ENCODE measurements at places on chromosomes 4 and X.

DNA sequence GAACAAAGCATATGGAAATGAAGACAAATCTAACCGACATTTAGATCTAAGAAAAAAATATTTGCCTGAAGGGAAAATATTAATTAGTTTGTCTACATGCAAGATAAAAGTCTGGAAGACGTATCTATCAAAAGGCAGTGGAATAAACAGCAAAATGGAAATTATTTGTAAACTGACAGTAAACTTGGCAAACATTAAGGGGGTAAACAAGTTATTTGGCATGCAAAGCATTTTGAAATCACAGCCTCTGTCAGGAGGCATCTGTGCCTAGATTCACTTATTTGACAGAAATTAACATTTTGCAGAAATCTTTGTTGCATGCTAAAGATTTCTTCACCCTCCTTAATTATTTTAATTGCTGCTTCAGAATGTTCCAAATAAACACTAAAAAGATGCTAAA is 1065.8 kb upstream of the POU3F4 start:
- ATAC-seq, result no peak

DNA sequence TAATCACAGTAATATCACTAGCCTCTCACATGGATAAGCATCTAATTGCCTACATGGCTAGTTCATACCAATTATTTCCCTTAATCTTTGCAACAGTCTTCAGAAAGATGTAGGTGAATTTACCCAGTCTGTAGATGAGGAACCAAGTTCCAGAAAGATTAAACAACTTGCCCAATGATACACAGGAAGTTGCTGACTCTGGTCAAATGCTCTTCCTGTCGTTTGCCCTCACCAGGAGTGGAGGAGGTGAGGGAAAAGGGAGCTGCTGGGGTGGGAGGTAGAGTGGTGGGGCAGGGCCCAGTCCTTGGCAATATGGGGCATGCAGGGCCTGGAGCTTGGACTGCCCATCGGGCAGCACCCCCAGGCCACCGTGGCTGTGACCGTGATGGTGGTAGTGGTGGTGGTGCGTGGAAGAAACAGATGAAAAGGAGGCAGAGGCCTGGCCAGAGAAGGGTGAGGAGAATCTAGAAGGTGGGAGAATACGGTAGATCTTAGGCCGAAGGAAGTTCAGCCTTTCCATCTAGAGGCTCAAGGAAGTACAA is 2.3 kb upstream of the KDM5C start:
- ATAC-seq, result no peak

GRCh38 chr4:108730579-108730978 is 32.3 kb downstream of the ETNPPL start:
- ATAC-seq, result no peak

DNA sequence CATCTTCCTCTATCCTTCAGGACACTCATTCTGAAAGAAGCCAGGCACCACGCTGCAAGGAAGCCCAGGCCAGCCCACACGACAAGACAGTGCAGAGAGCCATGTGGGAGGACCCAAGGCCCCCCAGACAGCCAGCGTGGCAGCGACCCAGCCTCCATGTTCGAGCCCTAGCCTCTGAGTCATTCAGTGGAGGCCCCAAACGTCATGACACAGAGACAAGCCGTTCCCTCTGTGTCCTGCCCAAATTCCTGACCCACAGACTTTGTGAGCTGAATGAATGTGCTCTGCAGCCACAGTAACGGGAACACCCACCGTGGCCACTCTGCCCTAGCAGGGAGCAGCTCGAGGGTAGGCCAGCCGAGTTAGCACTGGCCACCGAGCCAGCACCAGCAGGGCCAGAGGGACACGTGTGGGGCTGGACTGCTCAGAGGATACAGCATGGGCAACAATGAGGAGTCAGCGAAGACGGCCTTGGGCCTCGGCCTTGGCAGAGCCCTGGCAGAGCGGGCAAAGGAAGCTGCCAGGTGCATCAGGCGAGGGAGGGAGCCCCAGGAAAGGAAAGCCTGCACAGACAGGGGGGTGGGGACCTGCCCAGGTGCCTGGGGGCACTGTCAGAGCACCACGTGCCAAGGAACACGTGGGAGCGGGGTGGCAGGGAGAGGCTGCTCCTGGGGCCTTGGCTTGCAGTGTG is 8.6 kb downstream of the BLOC1S4 start:
- ATAC-seq, result no peak

- ATAC-seq, result no peak
These were observed 105.3 kb upstream of the SPRY1 start for GRCh38 chr4:123291329-123291728.

GRCh38 chr4:156732634-156733033 is 239.0 kb downstream of the PDGFC start:
- ATAC-seq, result no peak

DNA sequence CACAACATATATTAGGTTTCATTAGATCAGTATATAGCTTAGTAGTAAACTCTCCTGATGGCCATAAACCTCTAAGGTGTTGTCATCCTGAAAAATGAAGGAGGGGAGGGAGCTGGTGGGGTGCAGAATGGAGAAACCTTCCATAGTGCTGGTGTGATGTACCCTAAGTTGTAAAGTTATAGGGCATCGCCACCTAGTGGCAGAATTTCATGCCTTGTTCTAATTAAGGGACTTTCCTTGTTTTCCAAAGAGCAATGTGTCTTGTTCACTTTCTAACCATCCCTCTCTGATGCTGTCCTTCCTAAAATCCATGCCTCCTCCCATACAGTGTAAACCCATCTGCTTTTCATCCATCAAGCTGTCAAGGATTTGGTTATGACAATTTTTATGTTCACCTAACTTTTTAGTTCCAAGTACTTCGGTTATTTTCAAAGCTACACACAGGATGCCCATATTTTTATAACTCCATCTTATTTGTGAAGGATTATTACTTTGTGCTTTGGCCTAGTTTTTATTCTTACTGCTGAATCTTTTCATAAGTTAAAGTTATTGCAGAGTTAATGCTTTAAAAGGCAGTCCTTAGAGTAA is 4.5 kb downstream of the NBDY start:
- no peak for ATAC-seq

DNA sequence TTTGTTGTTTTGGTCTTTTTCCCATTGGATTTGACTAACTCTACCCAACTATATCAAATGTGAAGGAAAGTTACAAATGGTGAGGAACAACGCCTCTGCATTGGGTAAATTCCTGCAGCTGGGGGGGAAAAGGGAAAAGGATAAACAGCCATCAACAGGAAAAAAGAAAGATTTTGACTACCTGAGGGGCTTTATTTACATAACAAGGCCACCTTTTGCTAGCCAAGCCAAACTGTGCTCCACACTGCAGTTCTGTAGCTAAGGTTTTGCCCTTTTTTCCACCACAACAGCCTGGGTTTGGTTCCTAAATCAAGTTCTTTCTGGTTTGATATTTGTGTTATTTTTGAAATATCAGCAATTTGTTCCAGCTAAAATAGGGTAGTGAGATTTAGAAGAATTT is 40.8 kb downstream of the RHOXF2B start:
- ATAC-seq, result no peak

- ATAC-seq, result no peak
These were observed 1385.9 kb downstream of the FAM133A start for GRCh38 chrX:95059909-95060308.
